ENCODE measurements at places on chromosomes 1 and 21.

- DNase-seq = no peak
Observed at GRCh38 chr1:71154429-71154828, 73.6 kb upstream of the ZRANB2 start.

DNA sequence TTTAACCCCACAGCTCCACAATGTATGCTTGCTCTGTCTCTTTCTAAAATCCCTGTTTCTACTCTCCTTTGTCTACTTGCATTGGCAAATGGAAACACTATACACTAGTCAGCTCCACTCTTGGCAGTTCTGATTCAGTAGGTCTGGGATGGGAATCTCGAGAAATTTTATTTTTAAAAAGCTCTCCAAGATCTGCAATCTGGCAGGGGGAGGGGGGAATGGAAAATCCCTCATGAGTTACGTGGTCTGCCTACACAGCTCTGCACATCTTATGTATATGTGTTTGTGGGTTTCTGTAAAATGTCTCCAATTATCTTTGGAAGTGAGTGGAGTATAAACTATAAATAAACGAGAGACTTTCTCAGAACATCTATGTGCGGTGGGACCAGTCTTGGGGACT lies 9.9 kb upstream of the GALNT2 start:
- no peak for DNase-seq

DNA sequence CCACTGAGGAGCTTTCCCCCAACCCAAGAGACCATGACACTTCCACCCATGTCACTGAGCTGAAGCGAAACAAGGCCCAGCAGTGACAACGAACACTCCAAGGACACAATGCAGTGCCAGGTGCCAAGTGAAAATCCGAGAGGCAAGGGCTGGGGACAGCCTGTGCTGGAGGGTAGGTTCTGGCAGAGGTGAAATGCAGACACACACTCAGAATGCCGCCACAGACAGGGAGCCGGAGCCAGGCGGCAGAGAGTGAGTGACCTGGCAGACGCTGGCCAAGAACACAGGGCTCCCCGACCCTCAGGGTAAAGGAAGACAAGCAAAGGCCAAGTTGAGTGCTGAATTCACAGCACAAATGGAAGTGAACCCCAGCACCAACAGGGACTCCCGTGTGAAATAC lies 78.9 kb downstream of the CD46 start:
- DNase-seq = no peak

DNA sequence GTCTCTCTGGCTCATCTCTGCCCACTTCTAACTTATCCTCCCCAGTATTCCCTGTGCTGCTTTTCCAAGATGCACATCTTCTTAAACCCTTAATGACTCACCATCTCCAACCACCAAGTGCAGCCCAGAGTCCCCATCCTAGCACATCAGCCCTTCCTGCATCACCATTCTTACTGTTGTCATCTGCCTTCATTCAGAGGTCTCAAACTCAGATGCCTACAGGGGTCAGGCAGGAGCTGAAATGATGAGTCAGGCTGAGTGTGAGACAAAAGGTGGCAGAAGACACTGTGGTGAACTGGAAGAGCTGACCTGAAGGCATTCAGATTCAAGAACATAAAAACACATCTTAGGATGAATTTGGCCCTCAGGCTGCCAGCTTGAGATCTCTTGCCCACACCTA lies 34.6 kb downstream of the OLFML2B start:
- DNase-seq = no peak

DNA sequence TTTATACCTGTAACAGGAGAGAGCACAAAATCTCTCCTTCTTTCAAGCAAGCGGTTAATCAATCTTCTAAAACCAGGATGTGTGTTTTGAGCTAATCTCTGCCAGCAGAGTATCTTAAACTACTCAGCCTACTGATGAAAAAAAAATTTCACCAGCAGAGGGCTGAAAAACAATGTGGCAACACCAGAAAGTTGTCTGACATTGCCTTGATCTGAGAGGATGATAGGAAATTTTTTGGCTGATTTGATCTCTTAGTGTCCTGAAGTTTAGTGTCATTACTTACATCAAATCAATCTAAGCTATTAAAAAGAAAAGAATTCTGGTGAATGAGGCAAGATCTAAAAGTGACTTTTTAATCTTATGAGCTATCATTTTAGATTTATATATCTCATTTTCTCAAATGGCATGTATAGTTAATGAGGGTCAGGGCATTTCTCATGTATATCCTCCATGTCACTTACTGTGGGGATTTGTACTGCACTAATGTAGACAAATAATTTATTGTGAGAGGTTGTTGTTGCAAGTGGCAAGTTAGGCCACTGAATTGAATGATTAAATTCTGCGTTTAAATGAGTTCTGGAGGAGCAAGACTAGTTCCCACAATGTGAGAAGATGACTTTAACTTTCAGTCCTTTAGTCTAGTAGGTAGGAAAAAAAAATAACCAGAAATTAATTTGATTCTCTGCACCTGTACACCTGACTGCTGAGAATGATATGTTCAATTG lies 10.9 kb downstream of the ADAMTS1 start:
- no peak for DNase-seq

DNA sequence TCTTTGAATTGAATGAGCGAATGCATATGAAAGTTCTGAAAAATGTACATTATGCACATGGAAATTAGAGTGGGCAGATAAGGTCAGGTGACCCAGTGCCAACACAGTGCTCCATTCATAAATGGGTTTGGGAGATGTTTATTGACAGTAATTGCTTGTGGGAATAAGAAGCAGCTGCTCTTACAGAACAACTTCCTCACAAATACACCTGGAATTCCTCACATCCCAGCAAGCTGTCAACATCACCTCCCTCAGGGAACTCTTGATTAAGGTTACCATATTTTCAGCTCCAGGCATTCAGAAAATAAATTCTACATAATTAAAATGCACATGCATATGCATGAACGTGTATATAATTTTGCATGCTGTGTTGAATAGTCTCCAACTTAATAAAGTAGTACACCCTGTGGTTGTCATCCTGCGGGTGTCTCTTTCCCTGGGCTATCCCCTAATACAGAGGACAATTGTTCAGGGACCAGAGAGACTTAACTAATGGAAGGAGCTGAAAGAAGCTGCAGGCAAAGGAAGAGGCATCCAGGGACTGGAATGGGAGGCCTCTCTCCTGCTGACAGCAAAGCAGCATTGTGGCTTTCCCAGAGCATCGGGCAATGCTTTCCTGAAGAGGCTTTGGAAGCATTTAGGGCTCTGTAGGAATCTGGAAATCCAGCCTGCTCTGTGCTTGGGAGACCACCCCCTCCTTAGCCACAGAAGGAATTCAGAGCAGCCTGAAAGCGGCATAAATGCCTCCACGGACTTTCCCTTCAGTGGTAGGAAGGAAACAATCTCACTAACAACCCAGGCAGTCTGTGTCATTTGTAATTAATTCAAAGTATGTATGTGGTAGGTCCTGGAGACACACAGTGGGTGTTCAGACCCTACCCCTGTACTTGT lies 55.2 kb upstream of the GNG12 start:
- DNase-seq = no peak

- no peak for DNase-seq
Observed at GRCh38 chr1:173356191-173356762, 120.9 kb upstream of the PRDX6 start.

GRCh38 chr1:9615316-9616063 lies 26.8 kb downstream of the TMEM201 start:
- no peak for DNase-seq

DNA sequence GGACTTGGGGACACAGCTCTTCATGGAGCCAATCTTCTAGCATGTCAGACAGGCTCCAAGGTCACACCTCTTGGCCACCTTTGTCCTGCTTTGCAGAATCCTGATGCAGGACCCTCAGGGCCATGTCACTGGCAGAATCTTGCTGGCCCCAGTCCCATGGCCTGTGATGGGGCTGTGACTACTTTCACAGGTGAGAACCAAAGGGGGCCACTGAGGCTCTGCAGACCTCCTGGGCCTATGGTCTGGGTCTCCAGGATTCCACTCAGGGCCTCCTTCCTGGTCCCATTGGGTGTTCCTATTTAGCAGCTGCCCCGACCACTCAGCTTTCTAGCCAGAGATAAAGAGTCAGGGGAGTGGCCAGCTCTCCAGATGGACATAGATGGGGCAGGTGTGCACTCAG lies 238.7 kb downstream of the MATN1 start:
- no peak for DNase-seq

- DNase-seq = no peak
Observed at GRCh38 chr1:198467907-198468306, 72.6 kb downstream of the ATP6V1G3 start.

GRCh38 chr1:166906647-166907046 lies 30.6 kb upstream of the TADA1 start:
- no peak for DNase-seq

DNA sequence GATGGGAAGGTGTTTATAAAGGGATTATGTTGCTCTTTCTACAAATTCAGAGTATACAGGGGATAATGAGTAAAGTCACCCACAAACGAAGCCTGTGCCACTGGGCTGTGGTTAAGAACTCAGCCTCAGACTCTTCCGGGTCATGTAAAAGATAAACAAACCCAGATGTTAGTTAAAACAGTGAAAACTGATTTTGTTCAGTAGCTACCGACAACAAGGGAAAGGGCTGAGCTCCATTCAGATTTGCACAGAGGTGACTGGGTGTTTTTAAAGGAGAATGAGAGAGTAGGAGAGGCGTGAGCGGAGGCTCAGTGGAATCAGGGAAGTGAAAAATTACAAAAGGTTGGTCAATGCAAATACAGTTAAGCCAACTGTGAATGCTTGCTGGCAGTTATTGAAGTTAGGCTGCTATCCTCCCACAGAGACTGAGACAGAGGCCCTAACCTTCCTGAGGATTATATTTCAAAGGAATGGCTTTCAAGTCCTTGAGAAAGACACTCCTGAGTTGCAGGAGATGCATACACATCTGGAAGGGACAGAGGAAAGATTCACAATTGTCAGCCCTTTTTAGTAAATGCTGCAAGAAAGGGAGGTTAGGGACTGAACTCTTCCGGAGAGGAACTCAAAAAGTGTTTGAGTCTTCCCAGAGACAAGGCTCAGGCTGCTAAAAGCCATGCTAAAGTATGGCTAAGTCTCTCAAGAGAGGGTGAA lies 29.9 kb upstream of the SAMD13 start:
- no peak for DNase-seq

DNA sequence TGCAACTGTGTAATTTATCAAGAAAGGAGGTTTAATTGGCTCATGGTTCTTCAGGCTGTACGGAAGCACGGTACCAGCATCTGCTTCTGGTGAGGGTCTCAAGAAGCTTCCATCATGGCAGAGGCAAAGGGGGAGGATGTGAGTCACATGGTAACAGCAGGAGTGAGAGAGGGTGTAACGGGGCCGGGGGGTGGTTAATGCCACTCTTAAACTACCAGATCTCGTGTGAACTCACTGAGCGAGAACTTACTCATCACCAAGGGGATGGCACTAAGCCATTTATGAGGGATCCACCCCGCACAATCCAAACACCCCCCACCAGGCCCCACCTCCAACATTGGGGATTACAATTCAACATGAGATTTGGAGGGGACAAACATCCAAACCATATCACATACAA lies 21.0 kb upstream of the IFFO2 start:
- DNase-seq = no peak

DNA sequence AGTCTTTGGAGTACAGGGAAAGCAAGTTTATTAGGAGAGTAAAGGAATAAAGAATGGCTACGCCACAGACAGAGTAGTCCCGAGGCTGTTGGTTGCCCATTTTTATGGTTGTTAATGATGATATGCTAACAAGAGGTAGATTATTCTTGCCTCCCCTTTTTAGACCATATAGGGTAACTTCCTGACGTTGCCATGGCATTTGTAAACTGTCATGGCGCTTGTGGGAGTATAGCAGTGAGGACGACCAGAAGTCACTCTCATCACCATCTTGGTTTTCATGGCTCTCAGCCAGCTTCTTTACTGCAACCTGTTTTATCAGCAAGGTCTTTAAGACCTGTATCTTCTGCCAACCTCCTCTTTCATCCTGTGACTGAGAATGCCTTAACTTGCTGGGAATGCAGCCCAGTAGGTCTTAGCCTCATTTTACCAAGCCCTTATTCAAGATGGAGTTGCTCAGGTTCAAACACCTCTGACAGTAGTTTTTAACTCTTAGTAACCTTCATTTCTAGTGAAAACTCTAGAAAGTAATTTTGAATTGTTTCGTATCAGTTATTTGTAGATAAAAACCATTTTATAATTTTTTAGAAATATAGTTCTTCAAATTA lies 26.2 kb downstream of the TCP10L start:
- DNase-seq = no peak

- no peak for DNase-seq
Observed at GRCh38 chr21:29726044-29726443, 213.8 kb downstream of the GRIK1 start.

GRCh38 chr1:28144203-28145135 lies 32.0 kb downstream of the PTAFR start:
- no peak for DNase-seq

GRCh38 chr1:175174309-175175102 lies 18.1 kb downstream of the KIAA0040 start:
- DNase-seq = no peak

DNA sequence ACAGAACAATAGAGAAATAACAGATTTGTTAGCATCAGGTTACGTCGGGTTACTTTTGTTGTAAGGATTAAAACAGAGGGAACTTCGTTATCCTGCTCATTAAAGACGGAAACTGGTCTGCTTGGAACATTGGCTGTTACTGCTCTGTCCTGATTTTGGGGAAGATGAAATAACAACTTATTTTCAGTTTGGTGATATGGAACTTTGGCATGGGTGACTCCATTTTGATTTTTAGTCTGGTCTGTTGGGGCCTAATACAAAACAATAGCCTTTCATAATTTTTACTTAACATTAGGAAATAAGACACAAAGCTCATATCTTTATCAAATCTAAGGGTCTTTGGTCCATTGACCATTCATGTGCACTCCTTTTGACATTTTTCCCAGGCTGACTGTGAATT lies 220.5 kb upstream of the DUSP10 start:
- DNase-seq = no peak

- DNase-seq = no peak
Observed at GRCh38 chr1:157291083-157291482, 152.9 kb upstream of the ETV3 start.

GRCh38 chr1:61120246-61120840 lies 38.0 kb downstream of the NFIA start:
- no peak for DNase-seq

GRCh38 chr1:186207391-186208085 lies 167.5 kb downstream of the TPR start:
- DNase-seq = no peak

- no peak for DNase-seq
Observed at GRCh38 chr1:67626861-67627235, 58.2 kb upstream of the GADD45A start.

DNA sequence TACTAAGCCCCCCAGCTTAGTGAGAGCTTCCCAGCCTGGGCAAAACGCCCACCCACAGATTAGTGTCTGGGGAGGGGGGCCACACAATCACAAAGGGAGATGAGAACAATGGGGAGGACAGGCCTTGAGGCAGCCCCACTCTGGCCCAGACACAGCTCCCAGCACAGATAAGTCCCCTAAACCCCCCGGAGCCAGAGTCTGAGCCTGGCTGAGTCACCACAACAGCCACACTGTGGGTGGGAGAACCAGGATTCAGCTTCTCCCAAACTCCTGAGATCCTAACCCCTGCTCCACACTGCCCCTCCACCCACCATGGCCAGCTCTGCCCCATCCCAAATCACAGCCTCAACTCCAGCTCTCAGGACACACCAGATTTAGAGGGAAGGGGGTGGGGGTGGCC lies 4.2 kb downstream of the NECTIN4 start:
- DNase-seq = no peak
